ENCODE measurements at places on chromosomes 1 and 21. TPM values are rescaled to one million over a fixed set of nuclear protein-coding genes. Genes with fewer than 3 reads are reported as not detected.

GRCh38 chr1:219959540-219960203, 31.3 kb upstream of the SLC30A10 start:
- no peaks in the 10 kb centered on the region for H3K4me1 ChIP-seq
- no peaks in the 10 kb centered on the region for H3K27me3 ChIP-seq
- no peaks in the 10 kb centered on the region for H3K36me3 ChIP-seq
- no peak overlapping the region for H3K27ac ChIP-seq
- H3K4me3 ChIP-seq: no peak overlapping the region

- H3K27me3 ChIP-seq: no peaks in the 10 kb centered on the region
- no peaks in the 10 kb centered on the region for H3K36me3 ChIP-seq
- H3K27ac ChIP-seq: no peak overlapping the region
- H3K4me1 ChIP-seq: no peaks in the 10 kb centered on the region
- no peak overlapping the region for H3K4me3 ChIP-seq
- DNase-seq: no peak
Observed at GRCh38 chr1:157450106-157450505, 102.2 kb downstream of the FCRL5 start.

DNA sequence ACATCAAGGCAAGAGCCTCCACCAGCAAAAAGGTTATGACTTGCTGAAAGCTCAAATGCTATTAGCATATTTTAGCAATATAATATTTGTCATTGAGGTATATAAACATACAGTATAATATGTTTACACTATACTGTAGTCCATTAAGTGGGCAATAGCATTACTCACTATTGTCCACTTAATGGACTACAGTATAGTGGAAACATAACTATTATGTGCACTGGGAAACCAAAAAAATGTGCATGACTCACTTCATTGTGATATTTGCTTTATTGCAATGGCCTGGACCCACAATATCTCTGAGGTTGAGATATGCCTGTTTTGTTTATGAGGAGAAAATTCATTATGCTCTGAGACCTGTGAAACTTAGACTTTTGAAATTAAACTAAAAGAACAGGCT, 300.0 kb downstream of the BARHL2 start:
- H3K4me1 ChIP-seq: no peaks in the 10 kb centered on the region
- no peak overlapping the region for H3K27ac ChIP-seq
- no peaks in the 10 kb centered on the region for H3K27me3 ChIP-seq
- H3K36me3 ChIP-seq: no peaks in the 10 kb centered on the region
- no peak overlapping the region for H3K4me3 ChIP-seq

The RNPEP gene
- total RNA-seq: 49.2 TPM

The SLC30A2 gene
- total RNA-seq: 0.35 TPM

The NT5C1A gene
- not detected for total RNA-seq

The PLCH2 gene
- total RNA-seq: 0.09 TPM

The IGSF3 gene
- 18.6 TPM for total RNA-seq

The PIK3CD gene
- 10.6 TPM for total RNA-seq
